ENCODE measurements at places on chromosomes 1 and 21.

- DNase-seq = no peak
These were observed 29.9 kb downstream of the TP53BP2 start for GRCh38 chr1:223815865-223816264.

GRCh38 chr1:91650764-91651163 lies 150.1 kb downstream of the CDC7 start:
- no peak for DNase-seq

GRCh38 chr1:1041092-1041523 lies 21.2 kb downstream of the AGRN start:
- DNase-seq = no peak

DNA sequence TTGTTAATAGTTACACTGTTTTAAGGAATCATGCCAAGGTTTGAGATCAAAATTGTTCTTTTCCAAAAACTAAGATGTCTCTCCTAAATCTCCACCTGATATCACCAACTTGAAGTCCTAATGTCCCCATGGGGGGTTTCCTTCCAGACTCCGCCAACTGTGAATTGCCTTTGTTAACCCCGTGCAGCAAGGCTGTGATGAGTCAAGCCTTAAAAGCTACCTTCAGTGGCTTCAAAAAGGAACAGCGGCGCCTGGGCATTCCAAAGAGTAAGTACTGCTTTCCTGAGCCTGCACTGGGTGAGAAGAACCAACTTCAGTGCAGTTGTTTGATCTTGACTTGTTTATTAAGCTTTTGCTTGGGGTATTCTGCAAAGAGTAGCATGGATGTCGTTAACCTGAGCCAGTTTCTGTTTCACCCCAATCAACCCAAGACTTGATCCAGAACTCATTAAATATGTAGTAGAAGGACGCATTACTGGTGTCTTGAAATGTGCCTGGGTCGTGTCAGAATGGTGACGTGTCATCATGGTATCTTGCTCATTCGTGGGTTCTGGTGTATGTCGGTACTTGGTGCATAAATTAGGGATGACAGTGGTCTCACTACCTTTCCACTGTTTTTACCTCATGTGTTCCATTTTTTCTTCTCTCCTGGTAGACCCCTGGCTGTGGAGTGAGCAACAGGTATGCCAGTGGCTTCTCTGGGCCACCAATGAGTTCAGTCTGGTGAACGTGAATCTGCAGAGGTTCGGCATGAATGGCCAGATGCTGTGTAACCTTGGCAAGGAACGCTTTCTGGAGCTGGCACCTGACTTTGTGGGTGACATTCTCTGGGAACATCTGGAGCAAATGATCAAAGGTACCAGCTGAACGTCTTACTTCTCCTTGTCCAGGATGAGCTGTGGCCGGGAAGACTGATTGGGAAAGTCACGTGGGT lies 8.7 kb downstream of the ETS2 start:
- DNase-seq = no peak

DNA sequence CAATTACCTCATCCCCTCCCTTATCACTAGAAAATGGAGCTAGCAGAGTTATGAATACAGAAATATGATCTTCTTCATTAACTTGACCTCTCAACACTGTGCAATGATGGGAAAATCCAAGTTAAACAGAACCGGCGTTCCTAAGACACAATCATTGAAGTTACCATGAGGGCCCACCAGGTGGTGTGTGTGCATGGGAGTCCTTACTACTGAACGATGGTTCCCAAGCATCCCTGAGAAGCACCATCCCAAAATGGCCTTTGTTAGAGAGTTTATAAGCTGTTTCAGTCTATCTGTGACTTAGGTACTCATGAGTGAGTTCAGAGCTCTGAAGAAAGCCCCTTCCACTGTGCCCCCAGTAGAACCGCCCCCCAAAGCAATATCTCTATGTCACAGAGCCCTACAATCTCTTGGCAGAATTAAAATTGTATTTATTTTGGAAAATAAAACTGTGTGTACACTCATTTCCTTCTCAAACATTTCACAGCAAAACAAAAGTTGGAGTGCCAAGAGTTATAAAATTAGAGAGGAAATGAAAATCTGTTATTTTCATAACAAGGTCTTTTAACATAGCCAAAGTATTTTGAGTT lies 56.8 kb downstream of the PLD5 start:
- peak; percentile 11 for DNase-seq

GRCh38 chr21:18424276-18424675 lies 20.7 kb upstream of the TMPRSS15 start:
- DNase-seq = no peak

- no peak for DNase-seq
These were observed 745 bp upstream of the ANP32E start for GRCh38 chr1:150236614-150237100.

- peak; percentile 50 for DNase-seq
These were observed 15.9 kb downstream of the COL8A2 start for GRCh38 chr1:36109041-36109679.

DNA sequence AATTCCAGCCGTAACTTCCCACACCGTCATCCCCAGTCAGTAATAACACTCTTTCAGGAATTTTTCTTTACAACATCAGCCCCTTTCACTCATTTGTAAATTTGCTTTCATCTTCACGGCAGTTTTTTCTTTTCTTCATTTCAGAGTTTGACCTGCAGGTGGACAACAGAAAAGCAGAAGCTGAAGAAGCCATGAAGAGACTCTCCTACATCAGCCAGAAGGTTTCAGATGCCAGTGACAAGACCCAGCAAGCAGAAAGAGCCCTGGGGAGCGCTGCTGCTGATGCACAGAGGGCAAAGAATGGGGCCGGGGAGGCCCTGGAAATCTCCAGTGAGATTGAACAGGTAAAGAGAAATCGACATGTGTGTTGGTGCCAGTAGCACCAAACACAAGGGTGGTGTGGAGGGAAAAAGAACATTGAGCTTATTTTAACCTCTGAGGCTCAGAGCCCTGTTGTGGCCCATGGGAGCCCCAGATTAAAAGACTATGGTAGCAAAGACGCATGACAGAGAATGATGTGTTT lies 53.2 kb downstream of the LAMC2 start:
- DNase-seq = no peak

- DNase-seq = no peak
These were observed 17.8 kb upstream of the FAM131C start for GRCh38 chr1:16091296-16091695.

DNA sequence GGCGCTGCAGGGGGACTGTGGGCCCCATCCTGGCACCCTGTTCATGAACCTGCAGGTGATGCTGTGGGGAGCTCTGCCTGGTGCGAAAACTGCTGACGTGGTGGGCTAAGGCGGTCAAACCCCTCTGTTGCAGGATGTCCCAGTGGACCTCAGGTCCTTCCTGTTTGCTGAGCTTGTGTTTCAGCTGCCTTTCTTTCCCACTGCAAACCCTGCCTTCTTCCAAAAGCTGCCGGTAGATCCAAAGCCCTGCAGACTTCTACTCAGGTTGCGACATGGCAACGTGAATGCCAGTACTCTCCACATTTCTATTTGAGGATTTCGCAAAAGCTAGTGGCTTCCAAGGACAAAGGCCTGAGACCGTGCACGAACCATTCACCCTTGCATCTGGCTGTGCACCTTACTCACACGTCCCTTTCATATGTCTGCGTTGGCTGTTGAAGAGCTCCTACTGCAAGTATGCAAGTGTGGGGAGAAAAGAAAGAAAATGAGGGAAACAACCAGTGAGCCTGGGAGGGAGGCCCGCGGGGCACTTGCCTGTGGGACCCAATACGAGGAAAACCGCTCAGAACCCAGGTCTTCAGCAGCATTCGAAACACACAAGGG lies 6.2 kb upstream of the RRP1 start:
- no peak for DNase-seq

DNA sequence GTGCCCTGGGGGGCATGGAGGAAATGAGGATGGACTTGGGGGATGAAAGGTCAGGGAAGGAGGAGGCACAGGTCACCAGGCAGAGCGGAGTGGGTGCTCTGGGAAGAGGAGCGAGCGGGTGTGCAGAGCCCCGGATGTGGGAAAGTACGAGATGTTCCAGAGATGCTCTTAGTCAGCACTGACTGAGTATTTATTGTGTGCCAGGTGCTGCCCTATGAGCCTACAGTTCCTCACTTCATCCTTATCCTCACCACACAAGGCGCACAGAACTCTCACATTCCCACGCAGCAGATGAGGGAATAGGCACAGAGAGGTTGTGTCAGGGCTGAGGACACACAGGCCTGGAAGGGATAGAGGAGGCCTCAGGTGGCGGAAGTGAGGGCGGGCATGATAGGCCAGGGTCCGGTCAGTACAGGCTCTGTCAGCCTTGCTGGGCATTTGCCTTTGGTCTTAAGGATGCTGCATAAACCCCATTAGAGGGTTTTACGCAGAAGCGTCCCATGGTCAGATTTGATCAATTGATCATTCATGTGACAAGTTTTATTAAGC lies 77.3 kb downstream of the ARHGEF10L start:
- DNase-seq = no peak

DNA sequence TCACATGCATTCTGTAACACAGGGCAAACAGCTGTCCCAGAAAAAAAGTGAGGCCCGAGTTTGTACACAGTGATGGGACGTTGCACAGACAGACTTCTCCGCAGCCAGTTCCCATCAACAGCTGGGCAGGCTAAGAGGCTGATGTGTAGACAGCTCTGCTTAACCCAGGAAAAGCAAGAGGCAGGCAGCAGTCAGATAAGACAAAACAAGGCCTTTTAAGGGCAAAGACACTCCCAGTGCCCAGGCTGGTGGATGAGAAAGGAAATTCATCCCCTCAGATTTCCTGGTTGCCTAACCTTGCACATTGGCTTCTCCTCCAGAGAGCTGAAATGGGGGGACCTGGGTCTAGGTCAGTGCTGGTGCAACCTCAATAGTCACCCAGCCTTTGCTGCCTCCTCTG lies 17.2 kb upstream of the PHLDA3 start:
- no peak for DNase-seq

- DNase-seq = no peak
These were observed 162.4 kb downstream of the KIF26B start for GRCh38 chr1:245317217-245317616.

- no peak for DNase-seq
These were observed 16.8 kb upstream of the ERVH48-1 start for GRCh38 chr21:42942244-42942643.

- DNase-seq = no peak
These were observed 5.4 kb downstream of the EIF2D start for GRCh38 chr1:206606867-206607266.

- DNase-seq = no peak
These were observed 18.1 kb upstream of the COL18A1 start for GRCh38 chr21:45386728-45387371.

- DNase-seq = no peak
These were observed 90.2 kb upstream of the TSPAN2 start for GRCh38 chr1:115179397-115180079.

- DNase-seq = no peak
These were observed 17.4 kb upstream of the CD1D start for GRCh38 chr1:158163000-158163947.

- DNase-seq = peak; percentile 12
These were observed at the start of gene RAB42 for GRCh38 chr1:28591708-28592320. TSS of gene RAB42 (plus strand) at chr1:28592265. CDS start at chr1:28592512, 247 bp downstream.

DNA sequence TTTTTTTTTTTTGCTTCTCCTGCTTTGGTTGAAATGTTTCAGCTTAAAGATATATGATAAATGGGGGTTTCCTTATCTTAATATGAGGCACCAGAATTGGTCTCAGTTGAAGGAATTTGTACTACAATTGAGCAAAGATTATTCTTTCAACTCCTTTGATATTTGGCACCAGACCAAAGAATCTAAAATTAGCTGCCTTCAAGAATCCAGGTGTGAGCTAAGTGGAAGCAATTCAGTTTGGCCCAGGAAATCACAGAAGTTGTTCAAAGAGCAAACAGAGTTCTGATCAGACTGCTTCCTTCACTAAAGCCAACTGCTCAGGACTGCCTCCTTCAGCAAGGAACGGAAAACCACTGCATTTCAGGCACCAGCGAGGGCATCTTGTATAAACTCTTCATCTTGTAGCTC lies 68.3 kb upstream of the BCAR3 start:
- DNase-seq = no peak

DNA sequence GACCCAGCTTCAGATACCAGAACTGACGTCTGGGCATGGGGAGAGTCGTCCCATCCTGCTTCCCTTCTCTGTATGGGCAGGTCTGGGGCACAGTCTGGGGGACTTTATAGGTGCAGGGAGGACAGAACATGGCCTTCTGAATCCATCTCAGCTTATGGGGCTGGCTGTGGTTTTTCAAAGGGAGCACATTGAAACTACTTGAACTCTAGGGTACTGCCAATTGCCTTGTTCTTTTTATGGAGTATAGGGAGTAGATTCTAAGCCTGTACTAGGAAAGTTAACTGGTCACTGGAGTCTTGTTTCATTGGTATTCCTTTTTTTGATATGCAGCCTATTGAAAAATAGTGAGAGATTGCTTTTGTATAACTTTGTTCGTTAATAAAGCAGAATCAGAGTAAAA lies 90.2 kb downstream of the ATP5PO start:
- no peak for DNase-seq

DNA sequence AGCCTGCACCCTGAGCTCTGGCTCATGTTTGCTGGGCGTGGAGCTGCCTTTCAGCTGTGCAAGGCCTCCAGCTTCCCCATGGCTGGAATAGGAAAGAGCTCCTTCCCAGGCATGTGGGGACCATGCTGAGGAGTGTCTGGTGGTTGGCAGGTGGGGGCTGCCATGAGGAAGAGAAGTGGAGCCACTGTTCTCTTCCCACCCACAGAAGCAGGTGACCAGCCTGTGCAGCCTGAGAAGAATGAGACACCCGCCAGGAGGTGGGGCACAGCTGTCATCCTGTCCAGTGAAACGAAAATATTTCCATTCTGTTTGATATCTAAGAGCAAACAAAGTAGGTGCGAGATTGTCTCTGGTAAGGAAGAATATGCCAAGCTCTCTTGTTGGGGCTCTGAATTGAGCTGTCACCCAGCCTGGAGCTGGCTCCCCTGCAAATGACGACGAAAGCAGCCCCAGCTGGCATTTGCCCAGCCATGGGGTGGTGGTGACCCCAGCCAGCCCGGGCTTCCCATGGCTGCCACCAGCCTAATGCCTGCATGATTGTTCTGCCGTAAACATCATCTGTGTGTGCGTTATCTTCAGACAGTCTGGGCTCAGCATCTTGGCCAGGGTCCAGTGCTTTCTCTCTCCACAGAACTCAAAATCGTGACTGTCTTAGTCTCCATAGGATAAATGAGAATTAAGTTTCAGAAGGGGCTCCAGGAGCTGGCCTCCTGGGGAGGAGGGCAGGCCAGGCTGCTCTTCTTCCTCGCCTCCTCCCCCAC lies 429.8 kb upstream of the VAMP3 start:
- DNase-seq = no peak

DNA sequence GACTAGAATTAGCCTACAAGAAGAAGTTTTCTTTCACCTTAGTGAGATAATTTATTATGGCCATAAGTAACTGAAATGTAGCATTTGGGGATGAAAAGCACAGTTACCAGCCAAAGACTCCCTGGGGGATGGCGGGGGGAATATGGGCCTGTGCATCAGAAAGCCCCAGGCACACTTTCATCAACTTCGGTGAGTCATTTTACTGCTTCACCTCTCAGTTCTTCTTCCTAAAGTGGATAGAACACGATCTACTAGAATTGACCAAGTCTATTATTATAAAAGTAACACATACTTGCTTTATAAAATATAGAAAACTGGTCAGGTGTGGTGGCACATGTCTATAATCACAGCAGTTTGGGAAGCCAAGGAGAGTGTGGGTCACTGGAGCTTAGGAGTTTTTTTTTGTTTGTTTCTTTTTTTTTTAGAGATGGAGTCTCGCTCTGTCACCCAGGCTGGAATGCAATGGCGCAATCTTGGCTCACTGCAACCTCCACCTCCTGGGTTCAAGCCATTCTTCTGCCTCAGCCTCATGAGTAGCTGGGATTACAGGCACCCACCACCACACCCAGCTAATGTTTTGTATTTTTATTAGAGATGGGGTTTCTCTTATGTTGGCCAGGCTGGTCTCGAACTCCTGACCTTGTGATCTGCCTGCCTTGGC lies 141.8 kb downstream of the ZZZ3 start:
- DNase-seq = no peak

- no peak for DNase-seq
These were observed 457 bp downstream of the TRAPPC3 start for GRCh38 chr1:36148821-36149236.
